ENCODE measurements at places on chromosomes 16 and 17.

GRCh38 chr16:69564845-69565670 is 708 bp upstream of the NFAT5 start:
- H3K4me3 ChIP-seq, result peak overlapping the region; percentile 71
- peak overlapping the region; percentile 98 for H3K27ac ChIP-seq
- DNase-seq, result no peak
- H3K27me3 ChIP-seq, result no peaks in the 10 kb centered on the region

DNA sequence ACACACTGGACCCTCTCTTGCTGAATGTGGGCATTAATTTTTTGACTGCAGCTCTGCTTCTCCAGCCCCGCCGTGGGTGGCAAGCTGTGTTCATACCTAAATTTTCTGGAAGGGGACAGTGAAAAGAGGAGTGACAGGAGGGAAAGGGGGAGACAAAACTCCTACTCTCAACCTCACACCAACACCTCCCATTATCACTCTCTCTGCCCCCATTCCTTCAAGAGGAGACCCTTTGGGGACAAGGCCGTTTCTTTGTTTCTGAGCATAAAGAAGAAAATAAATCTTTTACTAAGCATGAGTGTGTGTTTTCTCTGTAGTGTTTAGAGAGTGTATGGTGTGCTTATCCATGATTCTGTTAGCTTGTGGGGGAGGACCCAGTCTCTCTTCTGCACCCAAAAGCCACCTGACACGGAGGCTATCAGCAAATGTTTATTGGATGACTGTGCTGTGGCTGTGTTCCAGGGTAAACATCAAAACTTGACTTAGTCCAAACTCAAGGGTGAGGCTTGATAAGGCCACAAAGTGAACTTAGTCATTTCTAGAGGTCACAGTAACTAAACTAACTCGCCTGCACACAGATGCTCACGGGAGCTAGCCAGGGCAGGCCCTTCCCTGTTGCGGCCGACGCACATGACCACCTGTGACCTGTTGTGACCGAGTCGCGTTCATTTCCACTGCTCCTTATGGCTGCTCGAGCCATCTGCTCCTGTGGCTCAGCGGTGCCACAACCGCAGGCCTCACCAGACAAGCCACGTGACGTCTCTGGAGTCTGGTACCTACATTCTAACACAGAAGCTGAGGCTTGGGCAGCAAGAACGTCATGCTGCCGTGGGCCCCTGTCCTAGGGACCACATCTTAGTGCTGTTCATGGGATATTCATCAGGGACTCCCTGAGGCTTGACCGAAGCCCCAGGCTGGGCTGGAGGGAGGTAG is 9.8 kb upstream of the MED11 start:
- H3K27ac ChIP-seq, result no peak overlapping the region
- H3K4me1 ChIP-seq, result no peaks in the 10 kb centered on the region
- H3K4me3 ChIP-seq, result no peak overlapping the region
- no peaks in the 10 kb centered on the region for H3K27me3 ChIP-seq
- no peaks in the 10 kb centered on the region for H3K36me3 ChIP-seq
- no peak for DNase-seq

DNA sequence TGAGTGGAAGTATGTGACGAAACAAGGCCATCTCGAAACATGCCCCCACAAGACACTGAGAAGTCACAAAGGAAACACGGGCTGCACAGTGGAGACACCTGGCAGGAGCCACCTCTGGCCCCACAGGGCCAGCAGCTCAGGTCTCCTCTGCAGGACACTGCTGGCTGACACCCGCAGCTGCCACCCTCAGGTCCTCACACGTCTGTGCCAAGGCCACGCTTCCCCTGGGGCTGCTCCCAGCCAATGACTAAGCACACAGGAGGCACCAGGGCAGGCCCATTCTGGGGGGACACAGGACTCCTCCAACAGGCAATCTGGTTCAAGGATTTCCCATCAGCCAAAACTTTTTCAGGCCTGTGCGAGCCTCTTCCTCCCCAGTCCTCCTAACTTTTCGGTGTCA is 36.4 kb downstream of the MBTPS1 start:
- H3K27me3 ChIP-seq, result no peaks in the 10 kb centered on the region
- no peak overlapping the region for H3K4me3 ChIP-seq
- no peak overlapping the region for H3K27ac ChIP-seq
- H3K4me1 ChIP-seq, result no peaks in the 10 kb centered on the region

- H3K4me1 ChIP-seq, result peaks cover 7% of the 10 kb centered on the region
- no peak overlapping the region for H3K4me3 ChIP-seq
- H3K36me3 ChIP-seq, result no peaks in the 10 kb centered on the region
- DNase-seq, result no peak
- no peak overlapping the region for H3K27ac ChIP-seq
Observed at GRCh38 chr16:23901178-23902033, 65.6 kb downstream of the PRKCB start.

- DNase-seq, result no peak
- no peaks in the 10 kb centered on the region for H3K4me1 ChIP-seq
- H3K27ac ChIP-seq, result no peak overlapping the region
- H3K27me3 ChIP-seq, result no peaks in the 10 kb centered on the region
Observed at GRCh38 chr17:67821871-67822367, 3.4 kb upstream of the BPTF start.

DNA sequence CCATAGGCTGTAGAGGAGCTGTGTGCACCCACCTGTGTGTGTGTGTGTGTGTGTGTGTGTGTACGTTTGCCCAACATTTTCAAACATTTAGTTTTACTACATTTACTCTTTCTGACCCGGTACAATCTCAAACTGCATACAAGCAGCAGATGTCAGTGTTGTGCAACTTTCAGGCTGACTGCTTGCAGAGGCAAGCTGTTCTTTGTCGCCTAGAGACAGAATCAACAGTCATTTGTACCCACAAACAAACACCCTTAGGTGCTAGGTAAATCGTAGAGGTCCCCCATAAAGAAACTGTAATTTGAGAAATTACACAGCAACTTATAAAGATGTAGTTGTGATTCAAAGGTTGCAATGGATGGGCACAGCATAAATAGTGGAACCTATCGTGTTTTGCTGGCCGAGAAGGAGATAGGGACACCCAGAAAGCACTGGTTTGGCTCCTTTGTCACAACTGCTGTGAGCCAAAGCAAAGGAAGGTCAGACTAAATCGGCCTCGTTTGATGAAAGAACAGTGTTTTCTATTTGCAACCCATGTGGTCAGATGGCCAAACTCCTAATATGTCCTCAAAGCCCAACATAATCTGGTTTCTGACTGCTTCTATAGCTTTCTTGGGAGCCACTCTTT is 478.4 kb downstream of the TOX3 start:
- H3K36me3 ChIP-seq, result no peaks in the 10 kb centered on the region
- no peak overlapping the region for H3K27ac ChIP-seq
- H3K4me1 ChIP-seq, result no peaks in the 10 kb centered on the region
- DNase-seq, result peak; percentile 19
- H3K27me3 ChIP-seq, result no peaks in the 10 kb centered on the region

GRCh38 chr16:57720142-57720575 is 15.4 kb upstream of the KATNB1 start:
- no peak overlapping the region for H3K4me3 ChIP-seq
- no peaks in the 10 kb centered on the region for H3K4me1 ChIP-seq
- peak; percentile 62 for DNase-seq
- no peak overlapping the region for H3K27ac ChIP-seq

DNA sequence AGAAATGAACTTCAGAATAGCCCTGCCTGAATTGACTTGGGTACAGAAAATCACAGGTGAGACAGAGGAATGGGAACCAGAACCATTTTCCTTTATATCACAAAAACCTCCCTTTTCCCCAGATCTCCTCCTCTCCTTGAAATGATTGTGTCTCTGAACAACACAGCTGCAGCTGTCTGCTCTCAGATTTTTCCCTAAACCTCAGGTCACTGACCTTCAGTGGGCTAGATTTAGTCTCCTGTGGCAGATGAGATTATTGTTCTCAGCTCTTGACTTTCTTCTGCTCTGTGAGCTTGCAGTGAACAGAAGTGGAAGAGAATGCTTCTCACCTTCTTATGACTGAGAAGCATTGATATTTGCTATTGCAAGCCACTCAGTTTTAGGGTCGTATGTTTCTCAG is 92.3 kb upstream of the FAM20A start:
- no peak overlapping the region for H3K27ac ChIP-seq
- DNase-seq, result no peak
- H3K36me3 ChIP-seq, result no peaks in the 10 kb centered on the region
- H3K4me3 ChIP-seq, result no peak overlapping the region

- no peak for DNase-seq
- H3K4me1 ChIP-seq, result no peaks in the 10 kb centered on the region
- no peaks in the 10 kb centered on the region for H3K27me3 ChIP-seq
- H3K4me3 ChIP-seq, result no peak overlapping the region
Observed at GRCh38 chr17:12922120-12922519, 95.7 kb downstream of the ELAC2 start.

DNA sequence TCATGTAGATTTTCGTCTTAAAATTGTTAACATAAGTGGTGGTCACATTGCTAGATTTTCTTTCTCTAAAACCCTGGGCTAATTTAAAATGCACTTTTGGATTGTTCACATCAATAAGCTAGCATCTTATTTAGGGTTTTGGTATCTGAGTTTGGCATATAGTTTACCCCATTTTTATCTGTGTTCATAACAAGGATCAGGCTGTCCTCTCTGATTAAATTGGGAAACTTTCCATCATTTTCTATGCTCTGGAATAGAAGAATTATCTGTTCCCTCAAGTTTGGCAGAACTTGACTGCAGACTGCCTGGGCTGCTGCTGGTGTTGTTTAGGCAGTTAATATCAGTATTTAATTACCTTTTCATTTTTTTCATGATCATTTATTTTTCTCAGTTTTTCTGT is 1.8 kb downstream of the SPECC1 start:
- peaks cover 10% of the 10 kb centered on the region for H3K4me1 ChIP-seq
- no peak for DNase-seq
- H3K4me3 ChIP-seq, result no peak overlapping the region
- H3K27ac ChIP-seq, result no peak overlapping the region
- peaks cover 14% of the 10 kb centered on the region for H3K27me3 ChIP-seq
- H3K36me3 ChIP-seq, result no peaks in the 10 kb centered on the region

GRCh38 chr16:82259731-82260130 is 89.7 kb upstream of the MPHOSPH6 start:
- DNase-seq, result no peak
- H3K27me3 ChIP-seq, result no peaks in the 10 kb centered on the region
- H3K27ac ChIP-seq, result no peak overlapping the region
- H3K4me3 ChIP-seq, result no peak overlapping the region

- DNase-seq, result no peak
- peaks cover 5% of the 10 kb centered on the region for H3K36me3 ChIP-seq
- no peak overlapping the region for H3K27ac ChIP-seq
- peaks cover 3% of the 10 kb centered on the region for H3K4me1 ChIP-seq
Observed at GRCh38 chr16:78097548-78097947, 1.9 kb upstream of the WWOX start.

DNA sequence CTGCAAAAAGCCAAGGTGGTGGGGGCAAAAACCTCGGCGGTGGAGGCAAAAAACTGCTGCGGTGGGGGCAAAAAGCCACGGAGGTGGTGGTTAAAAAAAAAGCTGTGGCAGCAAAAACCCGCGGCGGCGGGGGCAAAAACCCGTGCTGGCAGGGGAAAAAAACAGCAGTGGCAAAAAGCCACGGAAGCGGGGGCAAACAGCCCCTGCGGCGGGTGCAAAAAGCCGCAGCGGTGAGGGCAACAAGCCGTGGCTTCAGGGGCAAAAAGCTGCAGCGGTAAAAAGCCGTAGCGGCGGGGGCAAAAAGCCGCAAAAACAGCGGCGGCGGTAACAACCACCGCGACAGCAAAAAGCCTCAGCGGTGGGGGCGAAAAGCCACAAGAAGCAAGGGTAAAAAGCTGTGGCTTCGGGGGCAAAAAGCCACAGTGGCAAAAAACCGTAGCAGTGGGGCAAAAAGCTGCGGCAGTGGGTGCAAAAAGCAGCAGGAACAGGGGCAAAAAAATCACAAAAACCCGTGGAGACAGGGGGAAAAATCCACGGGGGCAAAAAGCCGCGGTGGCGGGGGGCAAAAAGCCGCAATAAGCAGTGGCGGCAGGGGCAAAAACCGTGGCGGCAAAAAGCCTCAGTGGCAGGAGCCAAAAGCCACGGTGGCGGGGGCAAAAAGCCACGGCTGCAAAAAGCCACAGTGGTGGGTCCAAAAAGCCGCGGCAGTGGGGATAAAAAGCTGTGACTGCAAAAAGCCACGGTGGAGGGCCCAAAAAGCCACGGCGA is 193.7 kb downstream of the SHCBP1 start:
- no peak overlapping the region for H3K4me3 ChIP-seq
- H3K36me3 ChIP-seq, result no peaks in the 10 kb centered on the region
- H3K27ac ChIP-seq, result no peak overlapping the region
- no peaks in the 10 kb centered on the region for H3K27me3 ChIP-seq
- no peak for DNase-seq

- H3K36me3 ChIP-seq, result no peaks in the 10 kb centered on the region
- no peaks in the 10 kb centered on the region for H3K27me3 ChIP-seq
- H3K4me3 ChIP-seq, result no peak overlapping the region
- H3K27ac ChIP-seq, result no peak overlapping the region
Observed at GRCh38 chr16:71311553-71312158, 22.5 kb upstream of the CMTR2 start.

DNA sequence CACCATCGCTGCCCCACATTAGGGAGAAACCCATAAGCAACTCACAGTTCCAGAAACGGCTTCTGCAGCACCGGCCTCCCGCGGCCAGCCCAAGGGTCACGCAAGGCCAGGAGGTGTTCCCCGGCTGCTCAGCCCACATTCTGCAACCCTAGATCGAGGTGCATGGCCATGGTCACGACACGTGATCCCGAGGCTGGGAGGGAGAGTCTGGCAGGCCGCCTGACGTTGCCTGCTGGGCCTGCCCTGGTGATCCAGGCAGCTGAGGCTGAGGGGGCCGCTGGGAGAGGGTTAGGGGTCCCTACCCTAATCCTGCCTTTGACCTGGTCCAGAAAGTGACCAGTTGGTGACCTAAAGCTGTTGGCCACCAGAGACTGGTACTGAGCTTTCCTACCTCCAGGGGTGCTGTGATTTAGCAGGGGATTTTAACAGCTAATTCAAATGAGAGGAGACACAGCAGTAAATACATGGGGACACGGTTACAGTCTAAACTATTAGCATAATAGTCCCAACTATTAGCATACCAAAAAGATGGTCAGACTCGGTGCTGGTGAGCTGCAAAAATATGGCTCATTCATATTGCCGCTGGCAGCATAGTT is 97.4 kb upstream of the CIBAR2 start:
- peaks cover 5% of the 10 kb centered on the region for H3K36me3 ChIP-seq
- no peak overlapping the region for H3K4me3 ChIP-seq
- no peak overlapping the region for H3K27ac ChIP-seq
- H3K27me3 ChIP-seq, result no peaks in the 10 kb centered on the region
- H3K4me1 ChIP-seq, result peaks cover 4% of the 10 kb centered on the region

- peak; percentile 78 for DNase-seq
- no peaks in the 10 kb centered on the region for H3K27me3 ChIP-seq
- H3K36me3 ChIP-seq, result peaks cover 3% of the 10 kb centered on the region
- H3K27ac ChIP-seq, result peak overlapping the region; percentile 84
- H3K4me3 ChIP-seq, result peak overlapping the region; percentile 86
- peaks cover 41% of the 10 kb centered on the region for H3K4me1 ChIP-seq
Observed at GRCh38 chr16:88784074-88784855, 755 bp downstream of the PIEZO1 start.

DNA sequence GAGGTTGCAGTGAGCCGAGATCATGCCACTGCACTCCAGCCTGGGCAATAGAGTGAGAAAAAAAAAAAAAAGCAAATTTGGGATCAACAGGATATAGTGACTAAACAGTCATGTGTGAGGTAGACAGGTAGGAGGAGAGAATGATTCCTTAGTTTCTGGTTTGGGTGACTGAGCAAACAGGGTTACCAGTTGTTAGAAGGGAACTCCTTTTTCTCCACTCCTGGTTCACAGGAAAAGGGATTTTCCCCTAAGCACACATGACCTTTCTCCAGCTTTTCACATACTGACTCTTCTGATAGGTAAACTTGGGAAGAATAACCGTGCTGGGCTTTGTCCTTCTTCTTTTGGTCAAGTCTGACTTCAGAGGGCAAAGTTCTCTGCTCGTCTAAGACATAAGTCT is 17.3 kb upstream of the WSCD1 start:
- no peaks in the 10 kb centered on the region for H3K36me3 ChIP-seq
- H3K4me1 ChIP-seq, result no peaks in the 10 kb centered on the region
- no peak overlapping the region for H3K27ac ChIP-seq
- no peak for DNase-seq
- no peaks in the 10 kb centered on the region for H3K27me3 ChIP-seq

Data from trophoblast cell (in vitro differentiated cells and primary cell).